EH (cell line): ENCODE measurements at places on chromosomes 6 and 20.

- DNase-seq = no peak
Observed at GRCh38 chr6:14871221-14871620, 374.6 kb upstream of the JARID2 start.

DNA sequence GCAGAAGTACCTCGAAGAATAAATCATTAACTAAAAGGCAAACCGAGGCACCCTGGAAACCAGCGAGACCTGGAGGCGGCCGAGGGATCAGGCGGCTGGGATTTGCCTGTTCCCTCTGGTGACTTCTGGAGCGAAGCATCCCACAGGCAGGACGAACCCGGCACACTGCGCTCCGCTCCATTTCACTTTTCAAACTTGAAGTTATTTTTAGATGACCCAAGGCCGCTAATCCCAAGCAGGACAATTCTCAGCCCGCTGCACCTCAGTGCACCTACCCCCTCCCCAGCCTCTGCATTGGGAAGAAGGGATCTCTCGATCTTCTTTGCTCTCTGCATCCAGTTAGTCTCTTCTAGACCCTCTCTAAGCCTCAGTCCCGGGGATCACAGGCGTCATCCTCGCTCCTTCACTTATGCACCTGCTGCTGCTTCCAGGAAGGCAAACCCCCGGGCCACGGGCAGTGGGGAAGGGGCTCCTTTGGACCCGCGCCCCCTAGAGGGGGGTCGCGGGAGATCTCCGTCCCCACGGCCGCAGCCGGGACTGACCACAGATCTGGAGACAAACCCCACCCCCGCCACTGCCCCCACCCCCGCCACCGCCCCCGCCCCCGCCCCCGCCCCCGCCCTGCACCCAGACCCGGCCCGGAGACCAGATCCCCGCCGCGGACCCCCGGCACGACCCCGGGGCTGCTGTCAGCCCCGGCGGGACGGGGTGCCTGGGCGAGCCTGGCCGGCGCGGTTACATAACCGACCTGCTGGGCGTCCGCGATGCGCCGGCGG lies 636 bp downstream of the RCAN2 start:
- DNase-seq = no peak

GRCh38 chr6:28336284-28337120 lies 554 bp upstream of the ZSCAN31 start:
- peak; percentile 36 for DNase-seq

GRCh38 chr20:10447028-10447427 lies 11.9 kb downstream of the SLX4IP start:
- peak; percentile 71 for DNase-seq

- no peak for DNase-seq
Observed at GRCh38 chr20:25318471-25319240, 70.8 kb downstream of the PYGB start.
